ENCODE measurements at places on chromosomes 12 and 14.

DNA sequence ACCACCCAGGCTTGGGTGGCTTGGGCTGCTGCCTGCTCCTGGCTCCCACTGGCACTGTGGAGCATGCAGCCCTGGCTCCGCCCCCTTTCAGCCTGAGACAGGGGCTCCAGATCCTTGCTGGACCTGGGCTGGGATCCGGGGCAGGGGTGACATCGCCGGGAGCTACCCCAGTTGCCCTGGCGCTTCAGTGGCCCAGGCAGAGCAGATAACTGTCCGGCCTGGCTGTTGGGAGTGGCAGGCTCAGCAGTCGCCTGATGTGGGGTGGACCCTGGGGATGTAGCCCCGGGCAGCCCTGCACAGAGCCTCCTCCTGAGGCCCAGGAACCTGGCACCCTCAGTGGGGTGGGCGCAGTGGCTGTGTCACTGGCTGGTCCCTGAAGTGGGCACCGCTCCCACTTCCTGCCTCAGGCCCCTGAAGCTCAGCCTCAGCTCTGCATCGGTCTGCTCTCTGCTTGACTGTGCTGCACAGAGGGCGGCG lies 57.9 kb downstream of the FUT8 start:
- DNase-seq: no peak

DNA sequence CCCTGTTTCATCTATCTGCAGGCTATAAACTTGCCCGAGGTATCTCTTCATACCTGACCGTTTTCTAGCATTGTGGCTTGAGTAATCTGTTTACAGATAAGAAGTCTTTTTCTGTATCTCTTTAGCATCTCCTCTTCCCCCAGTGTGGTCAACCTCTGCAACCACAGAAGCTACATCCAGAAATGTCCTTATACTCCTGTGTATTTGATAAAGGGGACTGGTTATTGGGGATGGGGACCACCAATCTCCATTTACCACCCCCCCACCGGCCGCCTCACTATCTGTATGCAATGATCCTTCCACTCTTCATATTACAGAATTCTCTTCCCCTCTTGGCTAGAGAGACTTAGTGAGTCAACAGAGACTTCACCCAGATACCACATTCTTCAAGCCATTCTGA lies 3.4 kb upstream of the RPAP3 start:
- DNase-seq: no peak

DNA sequence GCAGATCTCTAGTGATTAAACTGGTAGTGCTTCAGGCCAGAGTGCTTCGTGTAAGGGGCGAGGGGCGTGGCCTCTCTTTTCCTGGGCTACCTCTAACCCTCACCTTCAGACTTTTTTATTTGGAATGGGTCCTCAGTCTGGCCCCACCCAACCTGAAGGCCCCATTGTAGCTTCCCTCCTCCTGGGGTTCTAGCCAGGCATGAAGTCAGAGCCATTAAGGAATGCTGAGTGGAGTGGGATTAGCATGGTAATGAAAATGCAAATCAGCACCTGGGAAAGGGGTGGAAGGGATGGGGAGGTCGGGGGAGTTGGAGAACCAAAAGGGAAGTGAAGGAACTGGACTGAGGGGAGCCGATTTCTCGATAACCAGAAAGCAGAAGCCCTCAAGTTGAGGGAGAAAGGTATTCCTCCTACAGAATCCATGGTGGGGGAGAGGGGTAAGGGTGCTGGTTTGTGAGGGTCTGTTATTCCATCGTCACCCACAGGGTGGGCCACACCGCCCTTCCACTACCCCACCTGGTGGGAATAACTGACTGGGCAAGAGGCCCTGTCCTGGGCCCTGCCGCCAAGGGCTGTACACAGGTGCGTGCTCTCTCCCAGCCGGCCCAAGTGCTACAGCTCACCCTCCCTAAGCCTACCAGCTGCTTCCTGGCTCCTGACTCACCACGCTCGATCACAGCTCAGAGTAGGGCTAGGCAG lies 14.1 kb downstream of the ZFHX2 start:
- DNase-seq: no peak

DNA sequence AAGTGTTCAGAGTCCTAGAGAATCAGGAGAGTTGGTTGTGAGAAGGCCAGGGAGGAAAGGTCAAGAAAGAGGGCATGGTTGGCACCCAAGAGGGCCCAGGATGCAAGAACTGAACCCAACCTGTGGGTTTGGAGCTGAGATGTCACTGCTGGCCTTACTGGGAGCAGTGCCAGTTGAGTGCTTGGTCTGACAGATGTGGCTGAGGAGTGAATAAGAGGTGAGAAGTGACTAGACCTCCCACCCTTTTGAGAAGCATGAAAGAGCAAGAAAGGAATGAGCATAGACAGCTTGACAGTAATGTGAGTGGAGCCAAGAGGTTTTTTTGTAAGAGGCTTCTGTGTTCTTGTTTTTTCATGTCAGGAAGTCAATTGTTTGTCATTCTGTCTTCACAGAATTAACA lies 95.3 kb downstream of the FGD4 start:
- no peak for DNase-seq

DNA sequence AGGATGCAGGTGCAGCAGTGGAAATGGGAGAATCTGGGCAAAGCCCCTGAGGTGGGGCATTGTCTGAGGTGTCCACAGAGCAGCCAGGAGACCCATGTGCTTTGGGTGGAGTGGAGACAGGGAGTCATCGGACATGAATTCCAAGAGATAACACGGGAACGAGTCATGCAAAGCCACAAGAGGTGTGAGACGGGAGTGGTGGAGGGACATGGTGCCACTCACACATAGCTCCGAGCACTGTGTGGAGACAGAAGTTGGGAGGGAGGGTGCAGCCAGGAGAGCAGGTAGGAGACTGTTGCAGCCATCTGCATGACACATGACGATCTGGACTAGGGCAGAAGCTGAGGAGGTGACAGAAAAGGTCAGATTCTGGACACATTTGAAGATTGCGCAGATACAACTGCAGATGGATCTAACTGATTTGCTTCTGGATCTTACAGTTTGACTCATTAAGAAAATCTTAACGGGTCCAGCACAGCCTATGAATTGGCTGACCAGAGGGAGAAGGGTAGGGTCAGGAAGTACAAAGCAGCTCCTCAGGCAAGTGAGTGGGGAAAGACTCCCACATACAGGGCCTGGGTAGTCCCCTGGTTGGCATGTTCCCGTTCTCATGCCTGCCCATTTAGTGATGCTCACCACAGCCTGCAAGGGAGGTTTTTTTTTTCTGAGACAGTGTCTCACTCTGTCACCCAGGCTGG lies 379.8 kb downstream of the FUT8 start:
- DNase-seq: no peak

- DNase-seq: peak; percentile 64
These were observed at the start of gene ERBB3 for GRCh38 chr12:56079723-56080555. ERBB3 (plus strand) TSS chr12:56080165; CDS start chr12:56080301, 136 bp downstream.

GRCh38 chr12:10736463-10736862 lies 13.3 kb upstream of the YBX3 start:
- no peak for DNase-seq

DNA sequence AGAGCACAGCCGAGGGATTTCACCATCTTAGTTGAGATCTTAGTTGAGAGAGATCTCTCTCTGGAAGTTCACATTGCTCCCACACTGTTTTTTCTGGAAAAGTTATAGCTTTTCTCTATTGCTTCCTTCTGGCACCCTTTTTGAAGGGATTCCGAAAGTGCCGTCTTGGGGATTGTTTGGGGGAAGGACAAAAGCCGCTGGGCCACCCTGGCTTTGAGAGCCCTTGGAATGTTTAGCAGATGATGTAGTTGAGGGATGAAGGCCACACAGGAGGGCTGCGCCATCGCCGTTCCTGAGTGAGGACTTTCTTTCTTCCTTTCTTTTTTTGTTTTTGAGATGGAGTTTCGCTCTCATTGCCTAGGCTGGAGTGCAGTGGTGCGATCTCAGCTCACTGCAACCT lies 17.7 kb downstream of the PLEKHG3 start:
- no peak for DNase-seq

DNA sequence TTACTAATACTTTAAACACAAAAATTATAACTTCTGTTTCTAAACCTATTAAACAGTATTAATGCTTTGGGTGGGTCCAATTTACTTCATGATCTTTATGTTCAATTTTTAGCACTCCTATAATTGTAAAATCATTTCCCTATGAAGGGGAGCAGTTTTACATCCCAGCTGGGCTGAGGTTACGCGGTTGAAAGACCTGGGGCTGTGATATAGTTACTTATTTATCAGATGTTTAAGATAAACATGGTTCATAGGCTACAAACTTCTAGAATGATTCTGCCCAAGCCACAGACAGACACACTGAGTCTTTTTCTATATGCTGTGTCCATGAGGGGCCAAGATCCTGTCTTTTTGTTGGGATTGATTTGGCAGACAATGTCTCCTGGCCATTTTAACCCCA lies 44.4 kb downstream of the DYRK2 start:
- no peak for DNase-seq

DNA sequence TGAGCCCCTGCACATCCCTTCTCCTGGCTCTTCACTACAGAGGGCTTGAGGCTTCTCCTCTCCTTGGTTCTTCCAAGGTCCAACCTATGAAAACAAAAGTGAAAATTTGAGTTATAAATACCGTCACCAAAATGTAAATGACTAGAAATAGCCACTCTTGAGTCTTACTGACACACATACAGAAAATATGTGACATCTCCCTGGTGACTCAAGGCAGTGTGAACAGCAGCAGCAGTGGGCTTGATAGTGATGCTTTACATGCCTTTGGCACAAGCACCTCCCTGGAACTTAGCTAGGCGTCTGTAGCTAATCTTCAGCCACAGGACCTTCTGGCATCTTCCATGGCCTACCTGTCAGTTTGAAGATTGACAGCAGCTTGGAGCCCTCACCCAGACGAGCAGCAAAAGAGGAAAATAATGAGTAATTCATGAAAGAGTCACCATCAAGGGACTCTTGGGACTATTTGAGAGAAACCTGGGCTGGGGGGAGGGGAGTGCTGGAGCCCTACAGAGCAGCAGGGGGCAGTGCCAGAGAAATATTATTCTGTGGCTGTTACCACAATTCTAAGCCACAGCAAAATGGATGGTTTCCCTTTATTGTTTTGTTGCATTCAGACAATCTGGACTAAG lies 158.0 kb downstream of the KCNK10 start:
- no peak for DNase-seq

DNA sequence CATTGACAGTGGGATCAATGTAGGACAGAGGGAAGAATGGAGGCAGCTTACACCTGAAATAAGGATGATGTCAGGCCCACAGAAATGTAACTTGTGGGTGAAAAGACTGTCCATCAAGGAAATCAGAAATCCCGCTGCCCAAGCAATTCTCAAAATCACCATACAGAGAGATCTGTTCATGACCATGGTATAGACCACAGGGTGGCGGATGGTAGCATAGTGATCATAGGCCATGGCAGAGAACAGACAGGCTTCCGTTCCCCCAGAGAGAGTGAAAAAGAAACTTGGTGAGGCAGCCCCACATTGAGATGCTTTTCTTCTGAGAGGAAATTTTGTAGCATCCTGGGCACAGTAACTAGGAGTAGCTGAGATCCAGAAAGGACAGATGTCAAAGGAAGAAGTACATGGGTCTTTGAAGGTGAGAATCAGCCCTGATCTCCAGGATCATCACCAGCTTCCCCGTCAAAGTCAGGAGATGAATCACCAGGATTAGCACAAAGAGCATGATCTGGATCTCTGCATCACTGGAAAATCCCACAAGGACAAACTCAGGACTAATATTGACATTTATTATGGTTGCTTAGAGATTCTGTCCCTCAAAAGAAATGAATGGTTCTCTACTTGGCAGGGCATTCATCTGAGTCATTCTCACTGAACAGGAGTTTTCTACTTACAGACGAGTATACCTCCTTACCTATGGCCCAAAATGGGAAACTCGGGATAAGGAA lies 5.5 kb upstream of the ZNF641 start:
- DNase-seq: no peak

GRCh38 chr12:123962513-123962912 lies 10.1 kb downstream of the CCDC92 start:
- DNase-seq: no peak

GRCh38 chr14:50762001-50762930 lies 68.7 kb downstream of the NIN start:
- no peak for DNase-seq

- DNase-seq: no peak
These were observed 37.5 kb downstream of the ZFC3H1 start for GRCh38 chr12:71626098-71626497.

DNA sequence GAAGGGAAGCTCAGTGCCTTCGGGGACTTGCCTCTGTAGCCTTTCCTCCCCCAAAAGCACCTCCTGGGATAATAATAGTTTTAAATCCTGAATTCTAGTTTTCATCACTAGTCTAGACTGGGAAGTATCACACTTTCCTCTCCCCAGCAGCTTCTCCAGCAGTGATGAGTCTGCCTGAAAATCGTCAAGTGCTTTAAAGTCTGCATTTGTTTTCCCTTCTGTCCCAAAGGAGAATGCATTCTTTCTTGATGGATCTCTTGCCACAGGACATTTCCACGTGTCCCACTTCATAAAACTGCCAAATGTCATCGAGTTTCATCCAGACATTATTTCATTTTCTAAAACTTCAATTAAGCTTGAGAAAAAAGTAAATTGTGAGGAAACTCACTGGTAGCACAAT lies 15.0 kb downstream of the CSRP2 start:
- DNase-seq: no peak

DNA sequence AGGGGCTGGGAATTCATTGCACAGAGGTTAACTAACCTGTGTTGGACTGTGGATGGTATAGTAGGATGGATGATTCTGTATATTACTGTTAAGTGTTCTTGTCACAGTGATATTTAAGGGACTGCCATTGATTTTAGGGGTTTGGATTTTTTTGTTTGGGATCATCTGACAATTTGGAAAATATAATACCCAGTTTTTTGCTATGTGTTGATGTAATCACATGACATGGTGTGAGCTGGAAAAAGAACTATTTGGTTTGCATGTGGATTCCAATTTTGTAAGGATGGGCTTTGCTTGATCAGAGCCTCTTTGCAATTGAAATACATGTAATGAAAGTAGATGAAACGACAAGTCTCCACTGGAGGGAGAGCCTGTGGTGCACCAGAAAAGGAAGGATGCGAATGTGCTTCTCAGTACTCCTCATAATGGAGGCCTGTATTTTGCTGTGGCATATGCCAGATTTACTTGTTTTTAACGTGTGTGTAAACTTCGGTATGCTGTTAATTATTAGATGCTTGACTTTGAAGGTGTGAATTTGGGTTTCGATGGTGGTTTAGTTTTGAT lies 2.7 kb downstream of the DYRK2 start:
- no peak for DNase-seq

- DNase-seq: no peak
These were observed 570.0 kb upstream of the FLRT2 start for GRCh38 chr14:84959851-84960520.
